ENCODE measurements at places on chromosomes 7 and 10.

DNA sequence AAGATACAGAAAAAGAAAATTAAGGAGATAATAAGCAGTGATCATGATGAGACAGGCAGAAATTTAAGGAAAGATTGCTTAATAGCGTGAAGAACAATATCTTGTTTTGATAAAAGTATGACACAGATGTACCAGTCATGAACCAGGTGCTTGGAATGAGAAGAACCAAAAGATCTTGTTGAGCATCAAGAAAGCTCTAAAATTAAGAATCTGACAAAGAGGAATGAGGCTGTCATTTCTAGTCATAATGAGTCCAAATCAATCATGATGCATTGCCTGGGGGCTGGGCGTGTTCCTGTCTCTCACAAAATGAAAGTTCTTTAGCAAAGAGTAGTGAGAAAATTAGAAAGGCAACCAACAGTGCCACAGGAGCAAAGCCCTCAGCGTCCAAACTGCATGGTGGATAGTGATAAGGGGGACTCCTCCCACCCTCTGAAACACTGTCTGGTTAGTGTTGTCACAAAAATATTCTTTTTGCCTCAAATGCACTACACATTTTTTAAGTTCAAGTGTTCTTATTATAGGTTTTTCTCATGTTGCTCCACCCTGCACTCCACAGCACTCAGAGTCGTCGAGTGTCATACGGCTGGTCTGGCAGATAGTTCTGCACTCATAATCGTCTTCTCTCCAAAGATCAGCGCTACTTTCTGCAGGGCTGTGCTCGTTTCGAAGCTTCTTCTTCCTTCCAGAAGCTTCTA is 439.6 kb downstream of the TNS3 start:
- DNase-seq = no peak

- no peak for DNase-seq
Measured at GRCh38 chr7:140235114-140235513, 58.3 kb upstream of the KDM7A start.

DNA sequence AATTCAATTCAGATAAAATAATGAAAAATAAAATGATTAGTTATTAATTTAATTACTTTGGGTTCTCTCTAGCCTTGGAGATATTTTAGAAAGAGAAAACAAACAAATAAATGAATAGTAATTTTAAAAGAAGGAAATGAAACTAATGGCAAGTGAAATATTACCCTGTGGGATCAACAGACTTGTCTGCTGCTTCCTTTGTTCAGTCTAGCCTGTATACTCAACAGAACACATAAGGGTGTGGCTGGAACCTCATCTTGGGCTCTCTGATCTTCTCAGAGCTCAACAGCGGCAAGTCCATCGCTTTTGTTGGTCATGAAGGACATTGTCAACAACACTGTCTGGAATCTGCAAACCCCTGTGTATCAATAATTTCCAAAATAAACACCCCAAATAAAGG is 904.9 kb downstream of the IPMK start:
- DNase-seq = no peak

DNA sequence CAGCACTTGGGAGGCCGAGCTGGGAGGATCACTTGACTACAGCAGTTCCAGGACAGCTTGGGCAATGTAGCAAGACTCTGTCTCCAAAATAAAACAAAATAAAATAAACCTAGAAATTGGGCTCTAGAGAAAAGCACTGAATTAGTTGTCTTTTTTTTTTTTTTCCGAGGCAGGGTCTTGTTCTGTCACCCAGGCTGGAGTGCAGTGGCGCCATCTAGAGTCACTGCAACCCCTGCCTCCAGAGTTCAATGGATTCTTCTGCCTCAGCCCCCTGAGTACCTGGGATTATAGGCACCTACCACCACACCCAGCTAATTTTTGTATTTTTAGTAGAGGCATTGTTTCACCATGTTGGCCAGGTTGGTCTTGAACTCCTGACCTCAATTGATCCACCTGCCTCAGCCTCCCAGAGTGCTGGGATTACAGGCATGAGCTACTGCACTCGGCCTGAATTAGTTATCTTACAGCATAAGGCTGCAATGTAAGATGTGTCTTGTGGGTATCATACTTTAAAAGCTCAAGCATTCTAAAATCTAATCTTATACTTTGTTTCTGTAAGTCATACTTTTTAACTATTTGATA is 12.8 kb downstream of the MEIG1 start:
- DNase-seq = peak; percentile 30

DNA sequence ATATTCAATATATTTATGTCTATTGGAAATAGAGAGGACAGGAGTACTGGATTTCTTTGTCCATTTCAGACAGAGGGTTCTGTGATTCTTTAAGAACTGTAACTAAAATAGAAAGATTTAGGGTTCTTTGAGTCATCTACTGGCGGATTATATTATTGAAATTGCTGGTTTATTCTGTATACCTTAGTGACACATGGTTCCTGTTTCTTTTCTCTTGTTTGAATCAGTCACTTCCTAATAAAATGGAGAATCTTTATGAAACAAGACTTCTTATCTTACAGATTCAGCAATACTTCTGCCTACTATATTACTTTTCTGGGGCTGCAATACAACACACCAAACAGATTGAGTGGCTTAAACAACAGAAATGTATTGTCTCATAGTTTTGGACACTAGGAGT is 20.8 kb upstream of the ZNF800 start:
- DNase-seq = no peak

DNA sequence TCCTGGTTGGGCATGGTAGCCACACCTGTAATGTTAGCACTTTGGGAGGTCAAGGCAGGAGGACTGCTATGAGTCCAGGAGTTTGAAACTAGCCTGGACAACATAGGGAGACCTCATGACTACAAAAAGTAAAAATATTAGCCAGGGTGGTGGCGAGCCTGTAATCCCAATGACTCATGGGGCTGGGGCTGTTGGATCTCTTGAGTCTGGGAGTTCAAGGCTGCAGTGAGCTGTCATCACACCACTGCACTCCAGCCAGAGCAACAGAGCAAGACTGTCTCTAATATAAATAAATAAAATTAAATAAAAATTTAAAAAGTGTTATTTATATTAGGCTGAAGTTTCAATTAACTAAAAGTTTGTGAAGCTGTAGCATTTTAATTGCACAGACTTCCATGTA is 207.3 kb downstream of the NXPH1 start:
- no peak for DNase-seq

GRCh38 chr10:128064108-128064969 is 61.9 kb downstream of the MKI67 start:
- DNase-seq = peak; percentile 67

GRCh38 chr10:121838149-121838548 is 89.7 kb downstream of the ATE1 start:
- no peak for DNase-seq

GRCh38 chr10:131001438-131001837 is 310.1 kb downstream of the TCERG1L start:
- no peak for DNase-seq

DNA sequence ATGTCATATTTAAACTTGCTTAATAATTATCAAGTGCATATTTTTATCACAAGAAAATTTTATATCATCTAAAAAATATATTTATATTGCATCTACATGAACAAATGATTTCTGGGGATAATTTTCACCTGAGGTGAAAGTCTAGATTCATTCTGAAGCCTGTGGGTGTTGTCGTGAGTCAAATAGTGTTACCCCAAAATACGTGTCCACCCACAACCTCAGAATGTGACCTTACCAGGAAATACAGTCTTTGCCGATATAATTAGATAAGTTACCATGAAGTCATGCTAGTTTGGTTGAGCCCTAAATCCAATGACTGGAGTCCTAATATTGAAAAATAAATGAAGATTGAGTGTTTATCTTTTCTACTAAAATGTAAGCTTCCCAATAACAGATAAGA is 203.0 kb upstream of the MDFIC start:
- no peak for DNase-seq
